Kasumi-1 (cell line): ENCODE measurements at places on chromosomes 6 and 20.

GRCh38 chr6:90939906-90940305 lies 353.0 kb upstream of the MAP3K7 start:
- DNase-seq: no peak

GRCh38 chr6:2468601-2468955 lies 223.2 kb upstream of the GMDS start:
- DNase-seq: no peak

DNA sequence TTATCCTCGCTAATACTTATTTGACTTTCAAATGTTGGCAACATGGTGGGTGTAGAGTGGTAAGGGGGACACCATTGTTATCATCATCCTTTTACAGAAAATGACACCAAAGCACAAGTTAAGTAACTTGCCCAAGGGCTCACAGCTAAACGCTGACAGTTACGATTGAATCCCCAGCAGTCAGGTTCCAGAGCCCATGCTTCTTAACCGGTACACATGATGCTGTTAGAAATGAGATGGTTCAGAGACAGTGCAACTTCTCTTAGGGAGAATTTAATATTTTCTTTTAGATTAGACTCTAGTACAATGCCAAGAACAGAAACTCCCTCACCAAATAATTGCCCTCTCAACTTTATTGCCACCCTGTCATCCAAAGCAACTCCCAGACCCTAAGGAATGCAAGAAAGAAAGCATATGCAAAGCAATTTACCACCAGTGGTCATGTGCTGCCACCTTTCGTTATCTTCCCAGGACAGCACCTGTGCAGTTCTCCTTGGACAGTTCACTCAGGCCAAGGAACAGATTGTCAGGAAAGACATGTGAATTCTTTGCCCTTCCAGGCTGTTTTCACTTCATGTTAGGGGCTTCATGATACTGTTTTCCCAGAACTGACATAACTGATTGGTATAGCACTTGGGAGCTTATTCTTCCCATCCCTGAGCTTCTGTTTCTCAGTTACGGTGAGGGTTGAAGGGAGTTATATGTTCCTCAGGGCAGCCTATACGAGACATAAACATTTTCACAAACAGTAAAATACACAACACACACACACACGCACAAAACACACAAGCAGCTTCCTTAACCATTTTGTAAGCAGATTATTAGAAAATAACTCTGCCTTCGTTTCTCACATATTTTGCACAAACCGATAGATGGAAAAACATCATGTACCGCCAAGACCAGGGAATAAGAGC lies 5.1 kb downstream of the HLA-DMA start:
- DNase-seq: peak; percentile 12

DNA sequence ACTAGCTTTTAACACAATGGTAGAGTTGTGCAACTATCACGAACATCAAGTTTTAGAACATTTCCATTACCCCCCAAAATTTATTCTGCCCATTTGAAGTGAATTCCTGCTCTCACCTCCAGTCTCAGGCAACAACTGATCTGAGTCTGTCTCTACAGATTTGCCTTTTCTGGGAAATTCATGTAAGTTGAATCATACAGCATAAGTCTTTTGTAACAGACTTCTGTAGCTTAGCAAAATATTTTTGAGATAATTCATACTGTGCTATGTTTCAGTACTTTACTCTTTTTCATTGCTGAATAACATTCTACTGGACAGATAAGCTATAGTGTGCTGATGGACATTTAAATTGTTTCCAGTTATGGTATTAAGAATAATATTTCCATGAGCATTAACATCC lies 447.3 kb upstream of the GJE1 start:
- no peak for DNase-seq

DNA sequence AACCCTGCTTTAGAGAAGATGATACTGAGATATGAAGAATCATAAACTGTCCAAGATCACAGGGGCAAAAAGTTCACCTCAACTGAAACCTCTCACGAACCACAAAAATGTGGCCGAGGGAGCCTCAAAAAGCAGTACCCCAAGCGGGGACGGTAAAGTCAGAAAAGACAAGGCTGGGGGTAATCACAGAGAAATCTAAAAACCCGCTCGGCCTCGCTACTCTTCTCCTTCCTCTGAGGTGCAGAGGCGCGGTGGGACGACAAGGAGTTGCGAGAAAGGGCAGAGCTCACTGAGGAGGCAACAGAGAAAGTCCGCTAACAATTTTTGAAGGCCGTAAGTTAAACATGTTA lies 356 bp upstream of the IRAK1BP1 start:
- DNase-seq: peak; percentile 64

- no peak for DNase-seq
These were observed 23.8 kb upstream of the TMEM30A start for GRCh38 chr6:75308250-75308988.

DNA sequence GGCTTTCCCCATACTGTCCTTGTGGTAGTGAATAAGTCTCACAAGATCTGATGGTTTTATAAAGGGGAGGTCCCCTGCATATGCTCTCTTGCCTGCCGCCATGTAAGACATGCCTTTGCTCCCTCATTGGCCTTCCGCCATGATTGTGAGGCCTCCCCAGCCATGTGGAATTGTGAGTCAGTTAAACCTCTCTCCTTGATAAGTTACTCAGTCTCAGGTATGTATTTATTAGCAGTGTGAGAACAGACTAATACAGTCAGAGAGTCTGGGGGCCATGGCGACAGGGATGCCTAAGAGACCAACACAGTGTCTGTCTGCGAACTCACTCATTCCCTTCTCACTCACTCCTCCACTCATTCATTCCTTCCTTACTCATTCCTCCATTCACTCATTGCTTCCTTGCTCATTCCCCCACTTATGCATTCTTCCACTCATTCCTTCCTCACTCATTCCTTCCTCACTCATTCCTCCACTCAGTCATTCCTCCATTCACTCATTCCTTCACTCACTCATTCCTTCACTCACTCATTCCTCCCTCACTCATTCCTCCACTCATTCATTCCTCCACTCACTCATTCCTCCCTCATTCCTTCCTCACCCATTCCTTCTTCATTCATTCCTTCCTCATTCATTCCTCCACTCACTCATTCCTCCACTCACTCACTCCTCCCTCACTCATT lies 137.5 kb upstream of the AGPAT4 start:
- DNase-seq: no peak

GRCh38 chr6:75856902-75857301 lies 107.9 kb downstream of the MYO6 start:
- DNase-seq: no peak

GRCh38 chr20:4090756-4091489 lies 75.6 kb upstream of the RNF24 start:
- no peak for DNase-seq

DNA sequence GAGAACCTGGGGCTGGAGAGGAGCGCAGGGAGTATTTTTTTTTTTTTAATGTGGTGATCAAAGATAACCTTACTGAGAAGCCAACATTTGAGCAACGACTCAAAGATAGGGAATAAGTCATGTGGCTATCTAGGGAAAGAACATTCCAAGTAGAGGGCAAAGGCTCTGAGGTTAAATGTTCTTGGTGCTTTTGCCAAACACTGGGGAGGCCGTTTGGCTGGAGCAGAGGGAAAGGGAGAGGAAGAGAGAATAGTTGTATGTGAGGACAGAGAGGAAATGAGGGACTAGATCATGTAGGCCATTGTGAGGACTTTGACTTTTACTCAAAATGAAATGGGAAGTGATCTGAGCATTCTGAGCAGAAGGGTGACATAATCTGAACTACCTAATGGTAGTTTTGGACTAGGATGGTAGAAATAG lies 27.8 kb downstream of the ACSS2 start:
- DNase-seq: no peak
